ENCODE measurements at places on chromosomes 5 and 9. TPM values are rescaled to one million over a fixed set of nuclear protein-coding genes. Genes with fewer than 3 reads are reported as not detected.

- no peak for DNase-seq
- no peaks in the 10 kb centered on the region for H3K27me3 ChIP-seq
- H3K4me1 ChIP-seq: no peaks in the 10 kb centered on the region
- H3K4me3 ChIP-seq: no peak overlapping the region
- no peak overlapping the region for H3K27ac ChIP-seq
Measured at GRCh38 chr5:153831973-153832372, 206.7 kb downstream of the FAM114A2 start.

DNA sequence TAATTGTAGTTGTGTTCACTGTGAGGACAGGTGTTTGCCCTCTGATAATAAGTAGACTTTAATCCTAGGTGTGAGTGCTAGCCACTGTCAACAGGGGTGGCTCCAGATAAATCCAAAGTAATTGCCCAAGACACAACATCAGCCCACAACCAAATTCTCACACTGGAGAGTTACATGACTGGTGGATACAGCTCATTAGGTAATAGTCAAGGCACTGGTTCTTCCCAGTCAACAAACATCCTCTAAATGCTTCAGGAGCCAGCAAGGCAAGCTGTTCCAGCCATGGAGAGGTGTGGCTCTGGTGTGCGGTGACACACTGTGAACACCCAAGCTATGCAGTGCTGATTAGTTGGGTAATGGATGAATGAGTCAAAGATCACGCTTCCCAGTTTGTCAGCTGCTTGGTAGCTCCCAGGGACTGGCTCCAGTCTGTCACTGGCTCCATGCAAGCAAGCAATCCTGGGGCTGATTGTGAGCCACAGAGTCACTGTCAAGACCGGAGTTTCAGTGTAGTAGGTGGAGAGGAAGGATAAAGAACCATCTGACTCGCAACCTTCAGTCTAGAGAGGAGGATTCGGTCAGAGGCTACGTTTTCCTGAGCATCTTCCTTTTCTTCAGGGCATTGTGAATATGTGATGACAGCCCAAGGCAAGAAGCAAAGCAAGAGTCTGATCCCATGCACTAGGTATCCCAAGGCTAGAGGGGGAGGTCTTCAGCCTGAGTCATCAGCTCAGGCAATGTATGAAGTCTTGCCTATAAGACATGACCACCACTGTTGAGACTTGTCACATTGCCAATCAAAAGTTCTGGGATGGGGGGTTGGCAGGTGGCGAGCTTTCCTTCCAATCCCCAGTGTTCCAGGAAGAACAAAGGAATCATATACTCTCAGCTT, 63.1 kb downstream of the UGCG start:
- H3K27me3 ChIP-seq: peaks cover 9% of the 10 kb centered on the region
- no peak overlapping the region for H3K4me3 ChIP-seq
- H3K27ac ChIP-seq: no peak overlapping the region
- H3K4me1 ChIP-seq: peaks cover 13% of the 10 kb centered on the region
- DNase-seq: no peak

Gene UBE2QL1
- total RNA-seq: not detected

Gene GRIA1
- total RNA-seq: not detected

Gene TOMM5
- 88.7 TPM for total RNA-seq

- H3K27me3 ChIP-seq: peaks cover 2% of the 10 kb centered on the region
- peaks cover 2% of the 10 kb centered on the region for H3K4me1 ChIP-seq
- no peak overlapping the region for H3K27ac ChIP-seq
- DNase-seq: no peak
- H3K4me3 ChIP-seq: no peak overlapping the region
Measured at GRCh38 chr5:67807439-67807888, 408.1 kb upstream of the PIK3R1 start.

DNA sequence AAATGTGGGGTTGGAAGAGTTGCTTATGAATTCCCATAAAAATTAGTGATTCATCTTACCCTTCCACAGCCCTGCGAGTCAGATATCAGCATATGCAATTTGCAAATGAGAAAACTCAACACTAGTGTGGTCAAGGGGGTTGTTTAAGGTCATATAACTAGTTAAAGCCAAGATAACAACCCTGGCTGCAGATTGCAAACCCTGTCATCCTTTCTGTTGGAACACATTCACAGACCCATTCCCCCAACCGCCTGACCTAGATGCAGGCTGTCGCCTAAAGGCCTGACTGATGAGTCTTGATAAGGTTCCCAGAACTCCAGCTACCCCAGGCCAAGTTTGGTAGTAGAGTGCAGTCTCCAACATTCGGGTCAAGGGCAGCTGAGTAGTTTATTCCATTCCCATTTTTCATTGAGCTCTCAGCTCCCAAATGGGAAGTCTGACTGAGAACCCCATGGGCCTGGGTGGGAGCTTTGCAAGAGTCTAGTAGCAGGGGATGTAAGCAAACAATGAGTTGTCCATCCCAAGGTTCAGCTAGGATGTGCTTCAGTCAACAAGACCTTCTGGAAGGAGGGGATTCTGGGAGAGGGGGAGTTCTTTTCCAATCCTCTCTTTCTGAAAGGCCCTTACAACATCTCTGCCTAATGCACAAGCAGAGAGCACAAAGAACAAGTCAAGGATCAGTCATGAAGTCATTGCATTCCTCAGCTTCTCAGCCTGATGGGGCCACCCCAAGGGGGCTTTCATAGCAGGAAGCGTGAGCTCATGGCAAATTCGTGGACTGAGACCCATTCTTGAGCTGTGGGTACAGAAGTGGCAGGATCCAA, 40.3 kb downstream of the ADAM19 start:
- DNase-seq: no peak
- H3K36me3 ChIP-seq: peaks cover 80% of the 10 kb centered on the region
- H3K4me1 ChIP-seq: peaks cover 53% of the 10 kb centered on the region
- H3K27ac ChIP-seq: no peak overlapping the region
- no peaks in the 10 kb centered on the region for H3K27me3 ChIP-seq

- peaks cover 17% of the 10 kb centered on the region for H3K27me3 ChIP-seq
- H3K4me1 ChIP-seq: peaks cover 3% of the 10 kb centered on the region
- H3K27ac ChIP-seq: no peak overlapping the region
- DNase-seq: peak; percentile 47
Measured at GRCh38 chr5:36696059-36696673, 89.8 kb downstream of the SLC1A3 start.

Gene FIBCD1
- total RNA-seq: not detected

Gene PCDHA9
- not detected for total RNA-seq

- no peak overlapping the region for H3K4me3 ChIP-seq
- DNase-seq: no peak
- H3K36me3 ChIP-seq: peaks cover 51% of the 10 kb centered on the region
- no peaks in the 10 kb centered on the region for H3K4me1 ChIP-seq
Measured at GRCh38 chr5:81995407-81995806, 23.6 kb downstream of the ATG10 start.

Gene DIAPH1
- total RNA-seq: 297 TPM

DNA sequence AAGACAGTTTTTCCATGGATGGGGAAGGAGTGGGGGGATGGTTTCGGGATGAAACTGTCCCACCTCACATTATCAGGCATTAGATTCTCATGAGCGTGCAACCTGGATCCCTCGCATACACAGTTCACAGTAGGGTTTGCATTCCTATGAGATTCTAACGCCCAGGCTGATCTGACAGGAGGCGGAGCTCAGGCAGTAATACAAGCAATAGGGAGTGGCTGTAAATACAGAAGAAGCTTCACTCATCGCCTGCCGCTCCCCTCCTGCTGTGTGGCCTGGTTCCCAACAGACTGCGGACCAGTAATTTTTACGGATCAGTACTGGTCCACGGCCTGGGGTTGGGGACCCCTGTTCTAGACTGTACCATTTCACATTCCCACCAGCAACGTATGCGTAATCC, 68.3 kb upstream of the OTULINL start:
- no peak overlapping the region for H3K27ac ChIP-seq
- no peaks in the 10 kb centered on the region for H3K4me1 ChIP-seq
- H3K27me3 ChIP-seq: peaks cover 3% of the 10 kb centered on the region
- no peak for DNase-seq

Gene ERMP1
- total RNA-seq: 24.2 TPM

- DNase-seq: no peak
- no peaks in the 10 kb centered on the region for H3K4me1 ChIP-seq
- H3K4me3 ChIP-seq: no peak overlapping the region
- H3K27ac ChIP-seq: no peak overlapping the region
Measured at GRCh38 chr5:173664154-173664526, 47.7 kb upstream of the BOD1 start.

DNA sequence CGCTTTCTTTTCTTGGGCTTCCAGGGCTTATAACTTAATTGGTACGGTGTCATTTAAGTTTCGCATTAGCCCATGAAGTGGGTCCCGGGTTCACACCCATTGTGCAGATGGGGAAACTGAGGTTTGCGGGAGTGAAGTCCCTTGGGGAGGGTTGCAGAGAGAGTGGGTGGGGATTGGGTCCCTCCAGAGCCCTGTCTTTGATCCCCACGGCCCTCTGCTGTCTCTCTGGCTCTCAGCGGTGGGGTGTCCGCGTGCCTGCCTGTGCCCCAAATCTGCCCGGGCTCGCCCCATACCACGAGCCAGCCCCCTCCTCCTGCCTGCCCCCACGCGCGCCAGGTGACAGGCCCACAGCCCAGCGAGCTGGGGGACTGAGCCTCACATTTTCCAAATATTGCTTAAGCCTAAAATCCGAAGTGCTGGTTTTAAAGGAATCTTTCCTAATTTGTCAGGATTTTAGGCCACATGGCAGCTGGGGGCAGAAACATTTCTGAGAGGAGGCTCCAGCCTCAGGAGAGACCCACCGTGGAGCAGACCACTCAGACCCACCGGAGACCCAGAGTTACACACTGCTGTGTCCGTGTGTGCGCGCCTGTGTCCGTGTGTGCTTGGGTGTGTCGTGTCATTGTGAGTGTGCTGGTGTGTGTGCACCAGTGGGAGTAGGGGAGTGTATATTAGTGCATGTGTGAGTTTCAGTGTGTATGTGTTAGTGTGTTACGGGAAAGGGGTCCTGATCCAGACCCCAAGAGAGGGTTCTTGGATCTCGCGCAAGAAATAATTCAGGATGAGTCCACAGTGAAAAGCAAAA, 159.5 kb upstream of the IER5L start:
- no peak overlapping the region for H3K4me3 ChIP-seq
- H3K36me3 ChIP-seq: no peaks in the 10 kb centered on the region
- H3K4me1 ChIP-seq: peaks cover 25% of the 10 kb centered on the region
- H3K27ac ChIP-seq: no peak overlapping the region
- no peak for DNase-seq
- peaks cover 12% of the 10 kb centered on the region for H3K27me3 ChIP-seq

DNA sequence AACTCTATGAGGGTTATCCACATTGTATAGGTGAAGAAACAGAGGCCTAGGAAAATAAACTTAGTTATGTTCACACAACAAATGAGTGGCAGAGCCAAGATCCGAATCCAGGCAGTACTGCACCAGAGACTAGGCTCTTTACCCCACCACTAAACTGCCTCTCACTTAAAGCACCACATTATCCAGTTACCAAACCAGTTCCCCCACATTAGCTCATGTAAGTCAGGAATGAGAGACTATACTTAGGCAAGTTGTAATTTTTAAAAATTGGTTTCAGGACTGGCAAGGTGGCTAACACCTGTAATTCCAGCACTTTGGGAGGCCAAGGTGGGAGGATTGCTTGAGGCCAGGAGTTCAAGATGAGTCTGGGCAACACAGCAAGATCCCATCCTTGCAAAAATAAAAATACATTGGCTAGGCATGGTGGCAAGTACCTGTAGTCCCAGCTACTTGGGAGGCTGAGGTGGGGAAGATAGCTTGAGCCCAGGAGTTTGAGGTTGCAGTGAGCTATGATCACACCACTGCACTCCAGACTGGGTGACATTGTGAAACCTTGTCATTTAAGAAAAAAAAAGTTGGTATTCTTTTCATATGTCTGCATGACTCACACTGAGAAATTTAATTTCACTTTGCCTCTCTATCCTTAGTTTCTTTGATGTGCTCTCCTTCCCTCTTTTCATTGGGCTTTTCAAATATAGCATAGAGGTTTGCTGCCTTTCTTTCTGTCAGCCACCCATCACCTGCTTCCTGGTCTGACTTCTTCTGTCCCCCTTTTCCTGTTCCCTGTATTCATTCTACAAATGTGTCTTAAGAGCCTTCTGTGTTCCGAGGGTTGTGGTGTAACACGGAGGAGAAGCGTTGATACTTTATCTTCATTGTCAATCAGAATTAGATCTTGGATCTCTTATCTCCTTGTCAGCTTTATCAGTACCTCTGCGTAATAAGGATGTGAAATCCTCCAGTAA, 64.7 kb downstream of the ERMP1 start:
- H3K27ac ChIP-seq: peak overlapping the region; percentile 70
- H3K36me3 ChIP-seq: peaks cover 74% of the 10 kb centered on the region
- H3K27me3 ChIP-seq: no peaks in the 10 kb centered on the region

DNA sequence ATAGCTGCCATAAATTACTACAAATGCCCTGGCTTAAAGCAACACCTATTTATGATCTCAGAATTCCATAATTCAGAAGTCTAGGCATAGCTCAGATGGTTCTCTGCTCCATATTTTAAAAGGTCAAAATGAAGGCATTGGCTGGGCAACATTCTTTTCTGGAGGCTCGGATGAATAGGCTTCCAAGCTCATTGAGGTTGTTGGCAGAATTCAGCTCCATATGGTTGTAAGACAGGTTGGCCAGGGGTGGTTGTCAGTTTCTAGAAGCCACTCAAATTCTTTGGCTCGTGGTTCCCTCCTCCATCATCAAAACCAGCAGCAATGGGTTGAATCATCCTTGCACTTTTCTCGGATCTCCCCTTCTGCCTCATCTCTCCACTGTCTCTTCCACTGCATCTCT, 49.4 kb downstream of the TGFBR1 start:
- H3K27me3 ChIP-seq: peaks cover 35% of the 10 kb centered on the region
- DNase-seq: no peak
- H3K27ac ChIP-seq: no peak overlapping the region
- H3K4me1 ChIP-seq: peaks cover 20% of the 10 kb centered on the region
- H3K36me3 ChIP-seq: peaks cover 33% of the 10 kb centered on the region
- H3K4me3 ChIP-seq: no peak overlapping the region

Gene NXNL2
- total RNA-seq: not detected

DNA sequence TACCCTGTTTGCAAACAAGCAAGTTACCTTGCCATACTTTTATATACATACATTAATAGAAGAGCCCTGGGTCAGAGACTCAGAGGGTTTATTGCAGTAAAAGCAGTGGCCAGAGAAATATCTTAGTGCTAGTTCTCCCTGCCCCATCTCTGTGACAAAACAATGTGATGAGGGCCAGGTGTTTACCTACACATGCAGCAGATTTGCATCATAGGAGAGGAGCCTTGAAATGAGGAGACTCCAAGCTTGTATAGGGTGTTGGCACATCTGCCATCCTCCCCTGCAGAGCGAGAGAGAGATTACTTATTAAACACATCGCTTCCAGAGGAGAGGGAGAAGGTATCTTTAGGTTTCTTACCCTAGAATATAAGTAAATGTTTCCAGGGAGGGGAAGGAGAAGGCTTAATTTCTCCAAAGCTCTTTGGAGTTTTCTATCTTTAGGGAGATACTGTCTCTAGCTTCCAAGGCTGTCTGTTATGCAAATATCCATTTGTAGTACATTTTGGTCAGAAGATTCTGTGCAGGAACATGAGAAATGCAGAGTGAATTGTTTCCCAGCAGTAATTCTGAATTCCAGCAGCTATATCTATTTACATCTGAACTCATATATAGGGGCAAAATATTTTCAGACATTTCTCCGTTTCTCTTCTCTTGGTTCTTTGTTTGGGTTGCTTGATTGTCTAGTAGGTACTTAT, 15.7 kb downstream of the FER start:
- H3K27ac ChIP-seq: no peak overlapping the region
- H3K36me3 ChIP-seq: no peaks in the 10 kb centered on the region

Measured in activated CD4-positive, alpha-beta T cell treated with anti-CD3 and anti-CD28 coated beads, Interleukin-2, amount 10 ng/mL, durations not matched to agents 7 days and 5 days (primary cell).